Stimulated activated CD4-positive, alpha-beta T cell treated with anti-CD3 and anti-CD28 coated beads, Interleukin-12 subunit alpha, Interleukin-12 subunit beta, amount 100 ng/mL, for 4 hours (primary cell): ENCODE measurements at places on chromosomes 13 and 19.

GRCh38 chr19:51572908-51573307 lies 1.8 kb downstream of the ZNF175 start:
- DNase-seq, result no peak

DNA sequence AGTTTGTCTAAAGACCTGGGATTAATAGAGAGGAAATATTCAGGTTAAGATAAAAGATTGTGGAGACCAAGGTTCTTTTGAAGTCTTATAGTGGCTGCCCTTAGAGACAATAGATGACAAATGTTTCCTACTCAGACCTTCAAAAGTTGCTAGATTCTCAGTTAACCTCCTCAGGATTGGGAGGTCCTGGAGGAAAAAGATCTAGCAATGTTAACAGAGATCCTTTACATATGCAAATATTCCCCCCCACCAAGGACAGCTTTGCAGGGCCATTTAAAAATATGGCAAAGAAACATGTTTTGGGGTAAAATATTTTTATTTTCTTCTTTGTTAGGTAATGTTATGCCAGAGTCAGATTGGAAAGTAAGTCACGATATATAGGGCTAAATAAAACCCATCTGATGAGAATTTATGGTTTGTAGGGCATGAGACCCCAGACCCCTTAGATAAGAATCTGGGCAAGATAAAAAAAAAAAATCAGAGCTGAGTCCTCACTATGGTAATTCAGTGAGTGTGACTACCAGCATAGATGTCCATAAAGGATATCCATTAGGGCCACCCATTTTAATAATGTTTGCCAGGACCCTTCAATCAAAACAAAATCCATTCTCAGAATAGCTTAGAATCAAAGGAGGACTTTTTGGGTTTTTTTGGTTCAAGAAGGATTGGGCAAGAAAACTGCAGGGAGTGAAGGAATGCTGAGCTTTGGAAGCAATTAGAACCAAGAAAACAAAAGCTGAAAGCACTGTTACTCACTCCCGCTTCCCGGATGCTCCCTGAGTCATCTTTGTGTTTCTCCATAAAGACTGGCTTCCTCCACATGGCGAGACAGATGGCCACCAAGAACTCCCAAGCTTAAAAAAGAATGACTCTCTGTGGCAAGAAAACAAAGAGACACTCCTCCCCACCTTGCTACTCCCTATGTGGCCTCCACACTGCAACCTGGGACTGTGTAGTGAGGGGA lies 28.2 kb downstream of the VSTM1 start:
- no peak for DNase-seq

GRCh38 chr13:37134411-37135041 lies 29.1 kb upstream of the CSNK1A1L start:
- DNase-seq, result no peak

DNA sequence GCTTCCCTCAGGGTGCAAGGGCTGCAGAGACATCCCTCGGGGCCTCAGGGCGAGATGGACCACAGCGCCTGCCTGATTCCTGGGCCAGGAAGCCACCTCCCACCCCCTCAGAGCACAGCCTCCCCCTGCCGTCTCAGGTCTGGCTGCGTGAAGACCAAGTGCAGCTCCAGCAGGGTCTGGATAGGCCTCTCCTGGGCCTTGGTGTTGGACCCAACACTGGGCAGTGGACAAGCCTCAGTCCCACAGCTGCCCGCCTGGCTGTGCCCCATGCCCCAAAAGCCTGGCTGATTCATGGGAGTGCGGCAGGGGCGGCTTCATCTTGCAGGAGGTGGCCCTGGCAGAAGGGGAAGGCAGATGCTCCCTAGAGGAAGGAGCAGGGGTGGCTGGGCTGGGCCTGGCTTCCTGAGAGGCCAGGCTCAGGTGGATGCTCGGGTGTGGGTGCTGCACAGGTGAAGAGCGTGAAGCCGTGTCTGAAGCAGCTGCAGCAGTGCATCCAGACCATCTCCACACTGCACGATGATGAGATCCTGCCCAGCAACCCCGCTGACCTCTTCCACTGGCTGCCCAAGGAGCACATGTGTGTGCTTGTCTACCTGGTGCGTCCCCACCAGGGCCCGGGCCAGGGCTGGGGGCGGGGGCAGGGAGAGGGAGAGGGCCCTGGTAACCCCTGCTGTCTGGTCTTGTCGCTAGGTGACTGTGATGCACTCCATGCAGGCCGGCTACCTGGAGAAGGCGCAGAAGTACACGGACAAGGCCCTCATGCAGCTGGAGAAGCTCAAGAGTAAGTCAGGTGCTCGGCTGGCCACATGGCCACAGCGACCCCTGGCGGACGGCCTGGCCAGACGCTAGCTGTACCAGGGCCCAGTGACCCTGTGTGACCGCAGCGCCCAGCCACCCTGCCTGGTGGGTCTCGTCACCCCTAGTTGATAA lies 21.7 kb downstream of the MAU2 start:
- DNase-seq, result no peak

DNA sequence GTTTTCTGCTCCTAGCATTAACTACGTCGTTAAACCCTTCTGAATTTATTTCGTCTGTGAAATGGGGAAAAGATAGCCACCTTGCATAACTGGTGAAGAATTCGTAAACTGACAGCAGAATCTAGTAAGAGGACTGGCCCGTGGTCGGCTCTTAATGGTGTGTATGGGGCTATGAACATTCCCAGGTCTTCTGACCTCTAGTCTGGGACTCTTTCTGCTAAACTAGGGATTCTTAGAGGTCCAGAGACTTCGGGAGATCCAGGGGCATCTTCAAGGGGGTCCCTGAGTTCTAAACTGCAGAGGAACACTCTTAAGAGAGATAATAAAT lies 231.1 kb upstream of the SERP2 start:
- no peak for DNase-seq

DNA sequence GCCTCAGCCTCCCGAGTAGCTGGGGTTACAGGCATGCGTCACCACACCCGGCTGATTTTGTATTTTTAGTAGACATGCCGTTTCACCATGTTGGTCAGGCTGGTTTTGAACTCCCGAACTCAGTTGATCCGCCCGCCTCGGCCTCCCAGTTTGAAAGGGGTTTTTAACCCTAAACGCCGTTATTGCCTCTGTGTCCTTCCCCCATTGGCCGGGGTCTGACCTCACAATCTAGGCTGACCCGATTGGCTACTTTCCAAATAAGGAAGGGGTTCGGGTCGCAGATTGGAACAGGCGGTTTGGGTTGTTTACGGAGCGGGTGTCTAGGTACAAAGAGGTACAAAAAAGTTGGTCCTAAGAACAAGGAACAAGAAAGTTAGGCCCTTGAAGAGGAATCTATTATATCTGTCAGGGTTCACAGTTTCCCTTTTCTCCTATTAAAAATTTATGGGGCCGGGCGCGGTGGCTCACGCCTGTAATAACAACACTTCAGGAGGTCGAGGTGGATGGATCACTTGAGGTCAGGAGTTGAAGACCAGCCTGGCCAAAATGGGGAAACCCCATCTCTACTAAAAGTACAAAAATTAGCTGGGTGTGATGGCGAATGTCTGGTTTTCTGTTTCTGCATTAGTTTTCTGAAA lies 1.0 kb downstream of the ZNF253 start:
- peak; percentile 26 for DNase-seq

DNA sequence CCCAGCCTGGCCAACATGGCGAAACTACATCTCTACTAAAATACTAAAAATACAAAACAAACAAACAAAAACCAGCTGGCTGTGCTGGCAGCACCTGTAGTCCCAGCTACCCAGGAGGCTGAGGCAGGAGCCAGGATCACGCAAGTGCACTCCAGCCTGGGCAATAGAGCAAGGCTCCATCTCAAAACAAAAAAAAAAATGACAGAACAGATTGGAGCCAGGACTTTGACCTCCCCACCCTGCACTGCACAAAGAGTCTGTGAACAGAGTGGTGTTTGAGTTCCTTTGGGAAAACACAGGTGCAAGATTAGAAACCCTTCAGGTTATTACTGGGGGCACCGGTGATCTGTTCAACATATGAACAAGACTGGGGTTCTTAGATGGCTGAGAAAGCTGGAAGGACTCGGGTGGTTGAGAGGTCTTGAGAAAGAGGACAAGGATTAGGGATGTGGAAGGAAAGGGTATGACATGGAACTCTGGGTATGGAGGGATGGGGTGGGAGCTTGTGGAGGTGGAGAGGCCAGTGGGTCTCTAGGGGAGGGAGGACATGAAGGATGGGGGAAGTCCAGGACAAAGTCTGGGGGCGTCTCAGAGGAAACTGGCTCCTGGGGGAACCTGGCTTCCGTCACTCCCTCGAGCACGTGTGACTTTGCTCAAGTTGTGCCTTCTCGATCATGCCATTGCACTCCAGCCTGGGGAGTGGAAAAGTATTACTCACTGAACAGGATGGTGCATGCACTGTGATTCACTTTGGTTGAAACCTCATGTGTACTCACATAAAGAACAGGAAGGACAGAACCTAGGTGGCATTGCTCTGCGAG lies 25.9 kb downstream of the RCN3 start:
- no peak for DNase-seq

GRCh38 chr13:97233499-97233898 lies 11.4 kb downstream of the MBNL2 start:
- no peak for DNase-seq

DNA sequence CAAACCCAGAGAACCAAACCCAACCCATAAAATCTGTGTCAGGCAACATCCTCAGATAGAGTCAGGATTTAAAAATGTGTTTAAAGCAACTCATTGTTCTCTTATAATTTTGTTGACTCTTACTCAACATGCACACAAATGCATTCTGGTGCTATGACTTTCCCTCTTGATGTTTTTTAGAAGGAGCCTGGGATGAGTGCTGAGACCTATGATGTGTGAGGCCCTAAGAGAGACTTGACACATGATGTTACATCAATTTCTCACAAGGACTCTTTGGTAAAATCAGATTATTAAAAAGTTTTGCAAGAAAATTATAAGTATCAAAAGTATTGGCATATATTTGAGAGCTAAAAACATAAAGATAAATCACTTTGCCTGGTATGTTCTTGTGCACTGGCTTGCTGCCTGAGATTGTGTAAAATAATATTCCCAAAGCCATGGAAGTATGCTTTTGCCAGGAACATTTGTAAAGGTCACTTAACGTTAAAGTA lies 173.9 kb downstream of the DCLK1 start:
- no peak for DNase-seq

DNA sequence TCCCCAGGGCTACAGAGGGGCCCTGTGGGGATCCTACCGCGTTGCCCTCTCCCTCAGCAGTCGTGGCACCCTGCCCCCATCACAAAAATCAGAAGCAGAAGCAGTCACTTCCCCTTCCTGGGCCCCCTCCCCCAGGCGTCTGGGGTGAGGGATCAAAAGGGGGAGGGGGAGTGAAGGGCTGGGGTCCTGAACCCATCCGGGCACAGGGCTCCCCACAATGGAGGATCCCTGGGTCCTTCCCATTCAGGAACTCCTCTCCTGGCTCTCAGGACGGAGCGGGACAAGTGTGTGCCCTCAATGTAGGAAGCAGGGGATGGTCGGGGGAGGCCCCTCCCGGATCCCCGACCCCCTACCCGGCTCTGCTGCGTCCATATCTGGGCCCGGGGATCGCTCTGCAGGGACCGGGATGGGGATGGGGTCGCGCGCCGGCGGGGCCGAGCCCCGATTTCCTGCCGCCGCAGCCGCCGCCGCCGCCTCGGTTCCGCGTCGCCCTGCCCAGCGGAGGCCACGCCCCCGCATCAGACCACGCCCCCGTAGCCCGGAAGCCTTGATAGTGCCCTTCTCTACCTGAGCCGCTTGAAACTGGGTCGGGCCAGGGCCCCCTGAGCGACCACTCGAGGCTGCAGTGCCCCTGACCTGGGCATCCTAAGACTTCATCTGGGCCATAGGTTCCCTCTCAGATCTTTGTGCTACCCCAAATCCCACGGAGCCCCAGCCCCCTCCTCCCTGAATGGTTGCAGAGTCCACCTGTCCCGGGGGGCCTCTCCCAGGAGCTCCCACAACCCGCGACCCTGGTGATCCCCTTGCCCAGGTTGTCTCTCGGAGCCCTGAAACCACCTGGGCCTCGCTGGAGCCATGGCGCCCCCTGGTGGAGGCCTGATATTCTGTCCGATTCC lies at the start of gene GMIP:
TSS of gene GMIP (minus strand) at position 500 of the 896 bp plus-strand sequence. CDS start at position 372, 128 bp downstream.
- DNase-seq, result peak; percentile 85

DNA sequence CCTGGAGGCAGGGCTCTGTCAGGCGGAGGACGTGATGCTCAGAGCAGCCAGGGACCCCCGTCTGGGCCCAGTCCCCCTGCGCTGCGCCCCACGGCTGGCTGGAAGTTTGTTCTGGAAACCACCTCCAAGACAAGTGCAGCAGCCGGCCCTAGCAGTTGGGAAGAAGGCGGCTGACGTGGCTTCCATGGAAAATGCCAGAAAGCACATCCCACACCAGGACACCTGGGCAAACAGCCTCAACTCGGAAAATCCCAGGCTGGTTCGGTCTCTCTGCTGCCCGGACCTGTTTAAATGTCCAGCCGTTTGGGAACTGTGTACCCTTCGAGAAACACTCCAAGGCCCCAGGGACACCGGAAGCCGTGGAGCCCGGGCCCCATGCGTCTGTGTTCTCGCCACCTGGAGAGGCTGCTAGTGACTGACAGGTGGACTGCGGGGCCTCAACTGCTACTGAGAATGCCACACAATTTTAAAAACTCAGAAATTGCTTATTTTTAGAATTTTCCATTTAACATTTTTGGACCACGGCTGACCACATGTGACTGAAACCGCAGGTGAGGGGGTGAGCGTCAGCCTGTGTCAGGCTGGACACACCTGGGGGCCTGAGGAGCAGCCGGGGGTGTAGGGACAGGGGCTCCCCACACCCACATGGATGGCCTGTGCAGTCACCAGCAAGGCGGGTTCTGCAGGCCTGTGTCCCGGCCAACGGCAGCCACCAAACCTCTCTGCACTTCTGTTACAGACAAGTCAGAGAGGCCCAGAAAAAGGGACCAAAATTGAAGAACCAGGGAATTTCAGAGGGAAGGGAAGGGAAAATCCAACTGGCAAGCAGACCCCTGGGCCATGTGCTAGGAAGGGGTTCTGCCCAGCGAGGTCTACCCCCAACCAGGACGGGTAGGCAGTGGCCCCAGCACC lies 31.7 kb downstream of the RASA3 start:
- DNase-seq, result no peak
